ENCODE measurements at places on chromosomes 1 and 21. TPM values are rescaled to one million over a fixed set of nuclear protein-coding genes. Genes with fewer than 3 reads are reported as not detected.

PAQR6 gene
- total RNA-seq = 0.59 TPM

GNAT2 gene
- not detected for total RNA-seq

SESN2 gene
- 36.5 TPM for total RNA-seq

PRKCZ gene
- 0.55 TPM for total RNA-seq
